KBM-7 (cell line): ENCODE measurements at places on chromosomes 3 and 15.
A peak's percentile ranks its signal among the peaks of the same experiment; 100 is the strongest.

DNA sequence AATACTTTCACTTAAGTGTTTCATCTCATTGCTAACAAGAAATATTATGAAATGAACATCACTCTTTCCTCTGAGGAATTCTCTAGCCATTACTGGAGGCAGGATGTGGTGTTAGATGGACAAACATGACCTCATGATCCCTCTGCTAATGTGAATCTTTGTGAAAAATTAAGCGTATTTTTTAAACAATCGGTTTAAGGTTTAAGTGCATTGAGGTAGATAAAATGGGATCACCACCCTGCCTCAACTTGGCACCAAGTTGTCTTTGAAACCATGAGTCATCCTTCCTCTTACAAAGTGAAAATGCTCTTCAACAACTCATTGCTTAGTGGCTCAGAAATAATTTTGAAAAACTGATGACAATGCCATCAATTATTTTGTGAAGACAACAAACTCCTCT, 76.0 kb upstream of the DCBLD2 start:
- DNase-seq: no peak

GRCh38 chr15:62109982-62110851, 43.4 kb downstream of the C2CD4A start:
- no peak for DNase-seq

GRCh38 chr15:62087671-62088352, 21.0 kb downstream of the C2CD4A start:
- no peak for DNase-seq

- DNase-seq: no peak
These were observed 27.5 kb downstream of the CDCP1 start for GRCh38 chr3:45118615-45119071.

DNA sequence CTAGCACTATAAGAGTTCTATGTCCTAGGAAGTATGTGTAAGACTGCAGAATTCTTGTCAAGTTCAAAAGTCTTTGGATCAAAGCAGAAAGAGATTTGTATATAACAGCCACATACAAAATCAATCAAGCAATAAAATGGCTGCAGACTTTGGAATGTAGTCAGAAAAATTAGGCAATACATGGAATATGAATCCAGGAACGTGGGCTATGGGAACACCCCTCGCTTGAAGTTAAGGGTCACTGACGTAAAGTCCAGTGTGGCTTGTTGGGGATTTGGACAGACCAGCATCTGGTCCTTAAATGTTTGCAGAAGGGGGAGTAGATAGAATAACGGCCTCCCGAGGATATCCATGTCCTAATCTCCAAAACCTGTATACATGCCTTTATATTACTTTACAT, 178.6 kb downstream of the ADAMTS9 start:
- DNase-seq: no peak

- DNase-seq: peak; percentile 45
These were observed 84.5 kb downstream of the AQP9 start for GRCh38 chr15:58222679-58223078.
